ENCODE measurements at places on chromosomes 6 and 20. TPM values are rescaled to one million over a fixed set of nuclear protein-coding genes. Genes with fewer than 3 reads are reported as not detected.

DNA sequence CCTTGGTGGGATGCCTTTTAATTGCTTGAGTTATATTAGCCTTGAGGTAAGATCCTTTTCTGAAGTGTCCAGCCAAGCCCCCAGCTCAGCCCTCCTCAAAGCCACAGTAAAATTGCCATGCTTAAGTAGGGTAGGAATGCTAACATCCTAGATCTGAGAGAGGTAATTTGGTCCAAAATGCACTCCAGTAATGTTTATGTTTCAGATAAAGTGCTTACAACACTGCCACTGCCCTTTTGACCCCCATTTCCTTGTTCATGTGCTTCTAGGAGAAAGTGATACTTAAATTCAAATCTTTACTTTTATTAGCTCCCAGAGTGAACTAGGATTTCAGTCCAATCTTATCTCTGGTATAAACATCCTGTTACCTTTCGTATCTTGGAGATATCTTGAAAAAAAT lies 318.0 kb downstream of the BMP2 start:
- DNase-seq: no peak

DNA sequence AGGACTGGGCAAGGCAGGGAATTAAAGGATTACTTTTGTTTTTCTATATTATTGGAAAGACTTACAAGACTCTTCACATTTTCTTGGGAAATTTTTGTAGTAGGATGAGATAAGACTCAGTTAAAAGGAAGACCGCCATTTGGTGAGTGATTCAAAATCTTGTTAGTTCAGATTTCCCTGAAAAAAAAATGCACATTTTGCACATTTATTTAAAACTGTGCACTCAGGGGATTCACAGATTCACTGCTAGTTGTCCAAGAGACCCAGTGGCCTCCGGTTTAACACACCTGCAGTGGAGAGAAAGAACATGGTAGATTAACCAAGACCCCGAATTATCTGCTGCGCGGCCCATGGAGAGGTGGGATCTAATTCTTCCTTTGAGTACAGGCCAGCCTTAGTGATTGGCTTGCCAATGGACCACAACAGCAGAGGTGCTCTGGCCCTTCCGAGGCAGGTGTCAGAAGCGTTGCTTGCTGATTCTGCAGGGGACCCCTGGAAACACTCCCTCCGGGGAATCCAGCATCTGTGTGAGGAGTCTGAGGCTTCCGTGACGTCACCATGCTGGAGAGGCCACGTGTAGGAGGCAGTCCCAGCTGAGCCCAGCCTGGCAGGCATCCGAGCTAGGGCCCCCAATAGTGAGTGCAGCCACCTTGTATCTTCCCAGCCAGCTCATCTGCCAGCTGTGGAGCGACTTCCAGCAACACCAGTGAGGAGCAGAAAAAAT lies 68.9 kb downstream of the ZNF217 start:
- DNase-seq: no peak

GRCh38 chr6:53924277-53924676 lies 129.5 kb downstream of the LRRC1 start:
- DNase-seq: no peak

Gene MOG
- total RNA-seq: not detected

Gene AK9
- total RNA-seq: 7.4 TPM

Gene OPRL1
- total RNA-seq: 1.3 TPM

- DNase-seq: no peak
These were observed 137.9 kb downstream of the HIVEP1 start for GRCh38 chr6:12149944-12150510.

GRCh38 chr20:13865791-13866351 lies 81.0 kb downstream of the NDUFAF5 start:
- no peak for DNase-seq

Gene SMLR1
- not detected for total RNA-seq

Gene UTRN
- total RNA-seq: 193 TPM

Gene IL17A
- not detected for total RNA-seq

Measured in mesenteric fat pad (tissue), 1 donor.